Lower leg skin (tissue), 4 donors: ENCODE measurements at places on chromosomes 5 and 9.

- DNase-seq = no peak
Measured at GRCh38 chr5:35338157-35338453, 107.8 kb upstream of the PRLR start.

- no peak for DNase-seq
Measured at GRCh38 chr9:137127301-137128157, 11.4 kb upstream of the GRIN1 start.

- no peak for DNase-seq
Measured at GRCh38 chr5:37721447-37721871, 118.4 kb downstream of the GDNF start.

- DNase-seq = no peak
Measured at GRCh38 chr9:77020413-77021290, 1.2 kb downstream of the FOXB2 start.

DNA sequence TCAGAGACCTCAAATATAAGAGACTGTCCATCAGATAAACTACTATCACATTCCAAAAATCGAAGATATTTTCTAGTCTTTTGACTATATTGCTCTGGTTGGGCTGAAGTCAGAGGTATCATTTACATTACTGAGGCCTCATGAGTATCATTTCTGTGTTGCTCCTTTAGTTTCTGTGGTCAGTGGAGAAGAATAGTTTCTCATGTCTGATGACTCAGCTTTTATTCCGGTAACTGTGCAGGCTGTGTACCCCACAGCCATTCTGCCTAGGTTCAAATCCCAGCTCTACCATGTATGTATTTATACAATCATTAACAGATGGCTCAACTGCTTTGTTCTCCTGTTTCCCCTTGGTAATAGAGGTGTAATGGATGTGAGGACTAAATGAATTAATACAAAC, 179.3 kb downstream of the ALDH1A1 start:
- no peak for DNase-seq

DNA sequence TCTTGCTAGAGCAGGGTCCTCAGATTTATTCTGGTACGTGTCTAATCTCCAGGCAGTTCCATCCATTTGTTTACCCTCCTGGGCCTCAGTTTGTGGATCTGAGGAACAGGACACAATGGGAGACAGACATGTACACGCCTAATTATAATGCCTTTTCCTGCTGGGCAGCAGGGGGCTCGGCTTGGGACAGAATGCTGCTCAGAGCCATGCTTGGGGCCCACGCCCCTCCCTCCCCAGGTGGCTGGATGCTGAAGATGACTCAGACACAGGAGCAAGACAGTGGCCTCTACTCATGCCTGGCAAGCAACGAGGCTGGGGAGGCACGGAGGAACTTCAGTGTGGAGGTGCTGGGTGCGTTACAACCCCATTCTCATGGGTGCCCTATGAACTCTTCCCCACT, 72.7 kb upstream of the ASS1 start:
- DNase-seq = no peak

GRCh38 chr9:128707446-128707845, 5.1 kb downstream of the PKN3 start:
- peak; percentile 49 for DNase-seq

- no peak for DNase-seq
Measured at GRCh38 chr9:83744206-83744605, 36.4 kb upstream of the UBQLN1 start.

DNA sequence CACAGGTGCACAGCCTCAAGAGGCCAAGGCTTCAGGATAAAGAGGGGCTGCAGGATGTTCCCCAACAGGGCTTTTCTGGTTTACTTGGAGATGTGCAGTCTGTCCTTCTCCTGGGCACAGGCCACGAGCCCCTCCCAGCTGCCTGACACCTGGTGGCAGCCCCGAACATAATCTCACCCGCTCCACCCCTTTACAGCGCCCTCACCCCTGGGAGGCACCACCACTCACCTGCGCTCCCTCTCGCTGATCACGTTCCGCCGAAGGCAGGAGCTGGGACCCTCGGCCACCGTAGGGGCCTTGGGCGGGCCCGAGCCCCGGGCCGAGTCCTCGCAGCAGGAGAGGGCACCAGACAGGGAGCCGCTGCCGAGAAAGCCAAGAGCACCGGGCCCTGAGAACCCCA, 514 bp downstream of the SOHLH1 start:
- DNase-seq = no peak

DNA sequence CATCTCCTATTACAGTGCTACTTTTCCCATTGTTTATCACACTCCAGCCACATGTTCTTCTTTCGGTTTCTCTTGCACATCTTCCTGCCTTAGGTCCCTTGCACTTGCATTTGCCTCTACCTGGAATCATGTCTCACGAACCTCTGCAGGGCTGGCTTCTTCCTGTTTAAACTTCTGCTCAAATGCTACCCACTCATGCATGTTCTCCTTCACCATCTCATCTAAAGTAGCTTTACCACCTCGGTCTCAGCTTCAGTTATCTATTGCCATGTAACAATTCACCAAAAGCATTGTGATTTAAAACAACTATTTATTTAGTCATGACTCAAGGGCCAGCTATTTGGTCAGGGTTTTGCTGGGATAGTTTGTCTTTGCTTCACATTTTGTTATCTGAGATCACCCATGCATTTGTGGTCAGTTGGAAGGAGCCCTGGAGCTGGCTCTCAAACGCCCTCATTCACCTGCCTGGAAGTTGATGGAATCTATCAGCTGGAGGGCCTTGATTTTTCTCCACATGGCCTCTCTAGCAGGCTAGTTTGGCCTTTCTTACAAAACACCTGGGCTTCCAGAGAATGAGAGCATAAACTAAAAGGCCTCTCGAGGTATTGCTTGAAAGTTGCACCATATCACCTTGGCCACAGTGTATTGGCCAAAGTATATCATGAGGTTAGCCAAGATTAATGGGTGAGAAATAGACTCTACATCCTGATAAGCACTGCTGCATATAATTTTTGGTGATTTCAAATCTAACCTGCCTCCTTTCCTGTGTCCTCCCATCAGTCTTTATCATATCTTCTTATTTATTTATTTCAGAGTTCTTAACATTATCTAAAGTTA, 21.4 kb downstream of the SPINK1 start:
- no peak for DNase-seq

- no peak for DNase-seq
Measured at GRCh38 chr5:44862808-44863207, 54.1 kb downstream of the MRPS30 start.

DNA sequence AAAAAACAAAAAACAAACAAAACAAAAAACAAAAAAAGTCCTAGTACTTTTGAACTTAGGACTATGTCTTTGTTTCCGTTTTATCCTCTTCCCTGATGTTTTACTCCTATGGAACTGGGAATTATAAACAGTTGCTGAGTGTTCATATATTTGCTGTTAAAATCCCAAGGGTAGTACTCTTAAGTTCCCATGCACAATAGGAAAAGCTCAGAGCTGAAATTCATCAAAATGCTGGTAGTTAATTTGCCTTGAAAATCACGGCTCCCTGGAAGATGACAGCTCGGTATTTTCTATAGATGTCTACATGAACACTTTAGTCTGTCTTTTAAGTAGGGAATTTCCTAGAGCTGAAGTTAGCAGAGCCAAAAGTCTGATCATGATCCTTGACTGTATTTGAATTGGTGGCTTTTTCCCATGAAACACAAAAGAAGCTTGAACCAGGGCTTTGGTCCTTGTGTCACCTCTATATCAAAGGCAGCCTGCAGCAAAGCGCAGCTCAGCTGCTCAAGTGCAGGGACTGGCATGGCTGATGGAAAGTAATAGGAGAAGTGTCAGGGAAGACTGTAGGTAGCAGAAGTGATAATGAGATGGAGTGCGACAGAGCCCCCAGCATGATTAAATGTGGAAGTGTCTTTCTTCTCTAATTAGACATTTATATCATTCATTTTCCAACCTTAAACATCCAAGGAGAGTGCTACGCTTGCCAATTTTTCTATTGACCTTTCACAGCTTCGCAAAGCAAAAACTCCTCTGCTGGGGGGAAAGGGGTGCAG, 310.9 kb downstream of the TRIM36 start:
- DNase-seq = no peak

GRCh38 chr5:114953565-114953964, 216.1 kb downstream of the TRIM36 start:
- no peak for DNase-seq

DNA sequence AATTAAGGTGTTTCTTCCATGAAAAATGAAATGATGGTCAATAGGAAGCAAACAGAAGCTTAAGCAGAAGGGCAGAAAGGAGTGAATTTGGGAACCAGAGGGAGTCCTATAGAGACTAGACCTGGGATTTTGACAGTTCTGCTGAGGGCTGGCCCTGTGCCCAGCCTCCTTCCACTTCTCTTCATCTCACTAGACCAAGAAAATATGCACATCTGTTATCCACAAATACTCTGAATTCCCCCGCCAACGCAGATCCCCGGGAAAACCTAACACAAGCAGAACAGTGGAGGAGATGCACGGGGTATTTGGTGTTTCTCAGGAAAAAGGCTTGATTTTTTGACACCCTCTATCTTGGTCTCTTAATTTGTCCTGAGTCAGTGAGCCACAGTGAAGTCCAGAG, 22.7 kb downstream of the GRIA1 start:
- DNase-seq = no peak

- peak; percentile 93 for DNase-seq
Measured at GRCh38 chr5:150946351-150946905, 41.6 kb upstream of the ZNF300 start.

GRCh38 chr5:180162304-180162661, 46.7 kb downstream of the RASGEF1C start:
- no peak for DNase-seq

GRCh38 chr5:141403387-141403786, 809 bp downstream of the PCDHGA9 start:
- DNase-seq = no peak

- DNase-seq = no peak
Measured at GRCh38 chr5:65034029-65034812, 265.5 kb downstream of the CWC27 start.

- no peak for DNase-seq
Measured at GRCh38 chr9:86443992-86444391, 89.8 kb upstream of the TUT7 start.

DNA sequence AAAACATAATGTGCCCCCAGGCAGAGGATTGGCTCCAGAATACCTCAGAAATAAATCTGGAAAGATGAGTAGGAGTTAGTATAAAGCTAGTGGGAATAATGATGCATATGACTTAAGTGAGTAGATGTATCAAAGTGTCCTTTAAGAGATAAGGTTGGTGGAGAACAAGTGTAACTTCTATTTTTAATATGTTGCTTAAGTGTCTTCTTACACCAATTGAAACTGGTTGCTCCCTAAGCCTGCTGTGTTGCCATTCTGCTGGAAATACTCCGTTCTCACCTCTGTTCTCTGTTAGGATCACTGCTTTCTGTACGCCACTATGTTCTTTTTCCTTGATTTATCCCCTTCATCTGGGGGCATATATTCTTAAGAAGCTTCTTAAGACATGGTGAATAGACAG, 286.4 kb downstream of the TMEM232 start:
- no peak for DNase-seq

DNA sequence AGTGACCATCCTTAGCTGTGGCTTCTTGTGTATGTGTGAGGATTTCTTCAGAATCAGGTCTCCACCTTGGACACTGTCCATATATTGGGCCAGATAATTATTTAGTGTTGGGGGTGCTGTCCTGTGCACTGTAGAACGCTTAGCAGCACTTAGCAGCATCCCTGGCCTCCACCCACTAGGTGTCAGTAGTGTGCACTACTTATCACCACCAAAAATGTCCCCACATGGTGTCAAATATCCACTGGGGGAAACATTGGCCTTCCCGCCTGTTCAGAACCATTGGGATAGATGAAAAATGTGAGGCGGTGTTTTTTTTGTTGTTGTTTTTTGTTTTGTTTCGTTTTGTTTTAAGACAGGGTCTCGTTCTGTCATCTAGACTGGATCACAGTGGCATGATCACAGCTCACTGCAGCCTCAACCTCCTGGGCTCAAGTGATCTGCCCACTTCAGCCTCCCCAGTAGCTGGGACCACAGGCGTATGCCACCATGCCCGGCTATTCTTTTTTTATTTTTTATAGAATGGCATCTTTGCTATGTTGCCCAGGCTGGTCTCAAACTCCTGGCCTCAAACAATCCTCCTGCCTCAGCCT, 67.7 kb downstream of the TENT4A start:
- DNase-seq = no peak

DNA sequence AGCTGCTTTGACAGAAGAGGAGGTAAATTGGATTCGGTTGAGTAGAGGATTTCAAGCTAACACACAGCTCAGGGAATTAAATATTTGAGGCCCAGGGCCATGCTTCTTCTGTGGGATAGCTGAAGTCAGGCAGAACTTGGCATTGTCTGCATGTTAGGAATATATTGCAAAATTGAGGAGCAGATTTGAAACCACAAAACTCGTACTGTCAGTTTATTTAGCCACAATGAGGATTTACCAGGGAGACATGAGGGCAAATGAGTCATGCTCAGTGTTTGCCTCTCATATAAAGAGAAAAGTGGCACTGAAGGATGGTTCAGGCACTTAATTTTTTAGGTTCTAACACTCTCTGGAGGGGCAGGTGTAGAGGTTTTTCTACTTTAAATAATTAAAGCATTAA, 83.0 kb upstream of the PRLR start:
- no peak for DNase-seq

GRCh38 chr9:91419222-91420191, 4.1 kb downstream of the NFIL3 start:
- peak; percentile 93 for DNase-seq

DNA sequence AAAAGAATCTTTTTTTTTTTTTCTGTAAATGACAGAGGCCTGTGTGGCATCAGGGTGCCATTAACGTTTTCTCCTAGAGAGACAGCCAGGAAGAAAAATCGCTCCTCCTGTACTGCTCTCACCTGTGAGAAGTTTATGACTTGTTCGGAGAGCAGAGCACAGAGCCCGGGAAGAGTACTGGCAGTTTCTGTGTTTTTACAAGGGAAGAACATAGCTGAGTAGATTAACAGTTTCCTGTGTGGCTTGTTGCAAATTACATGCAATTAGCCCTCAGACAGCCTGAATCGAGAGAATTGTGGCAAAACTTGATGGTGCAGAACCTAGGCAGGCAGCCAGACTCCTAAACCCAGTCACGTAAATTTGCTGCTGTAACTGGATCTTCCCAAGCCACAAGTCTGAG, 32.1 kb downstream of the PRKACG start:
- DNase-seq = no peak

GRCh38 chr5:140044041-140044440, 942 bp upstream of the NRG2 start:
- no peak for DNase-seq

- DNase-seq = no peak
Measured at GRCh38 chr5:177995691-177996595, at the start of gene PROP1. PROP1 (minus strand) TSS chr5:177996242; CDS start chr5:177995933, 309 bp downstream.

GRCh38 chr9:3848445-3849114, 322.8 kb upstream of the RFX3 start:
- DNase-seq = peak; percentile 25
